Activated naive CD4-positive, alpha-beta T cell treated with anti-CD3 and anti-CD28 coated beads for 36 hours (primary cell): ENCODE measurements at places on chromosomes 2 and 18.

DNA sequence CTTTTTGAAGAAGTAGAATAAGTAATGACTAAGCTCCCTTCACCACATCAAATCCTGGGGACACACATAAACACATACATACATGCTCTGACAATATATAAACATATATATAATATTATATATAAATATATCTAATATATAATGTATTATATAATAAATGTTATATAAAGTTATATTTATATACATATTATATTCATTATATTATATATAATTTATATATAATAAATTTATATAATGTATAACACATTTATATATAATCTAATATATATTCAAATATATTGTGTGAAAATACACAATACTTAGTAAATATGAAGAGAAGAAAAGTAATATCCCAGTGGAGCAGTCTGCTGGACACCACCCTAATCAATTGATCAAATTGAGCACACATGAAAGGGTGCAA is 2177.9 kb upstream of the CELF4 start:
- no peak for DNase-seq

DNA sequence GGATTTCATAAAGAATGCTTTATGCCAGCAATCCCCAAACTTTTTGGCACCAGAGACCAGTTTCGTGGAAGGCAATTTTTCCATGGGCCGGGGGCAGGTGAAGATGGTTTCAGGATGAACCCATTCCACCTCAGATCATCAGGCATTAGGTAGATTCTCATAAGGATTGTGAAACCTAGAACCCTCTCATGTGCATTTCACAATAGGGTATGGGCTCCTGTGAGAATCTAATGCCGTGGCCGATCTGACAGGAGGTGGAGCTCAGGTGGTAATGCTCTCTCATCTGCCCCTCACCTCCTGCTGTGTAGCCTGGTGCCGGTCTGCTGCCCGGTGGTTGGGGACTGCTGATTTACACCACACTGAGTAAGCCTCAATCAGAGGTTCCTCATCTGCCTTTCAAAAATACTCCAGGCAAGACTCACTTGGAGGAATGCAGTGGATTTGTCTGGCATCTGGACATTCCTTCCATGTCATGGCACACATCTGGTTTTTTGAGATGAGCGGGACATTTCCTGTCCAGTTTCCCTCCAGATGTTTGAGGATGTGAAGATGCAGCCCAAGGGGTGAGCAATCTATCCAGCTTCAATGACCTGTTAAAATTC is 185.8 kb downstream of the VAPA start:
- no peak for DNase-seq

DNA sequence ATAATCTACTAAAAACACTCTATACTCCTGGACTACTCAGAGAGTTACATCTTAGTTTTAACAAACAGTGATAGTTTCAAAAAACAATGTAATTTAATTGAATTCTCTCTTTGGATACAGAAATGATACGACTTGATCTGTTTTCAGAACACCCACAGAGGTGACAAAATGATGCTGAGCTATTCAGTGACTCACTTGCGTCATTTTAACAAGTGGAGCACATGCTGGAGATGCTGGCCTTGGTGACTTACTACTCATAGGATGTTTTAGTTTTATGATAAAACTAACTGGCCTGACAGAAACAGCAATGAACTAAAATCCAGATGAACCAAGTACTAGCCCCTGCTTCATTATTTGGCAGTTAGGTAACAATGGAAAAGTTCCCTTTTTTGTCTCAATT is 101.3 kb upstream of the ITGB6 start:
- DNase-seq = peak; percentile 73

GRCh38 chr2:72034353-72035095 is 113.1 kb downstream of the CYP26B1 start:
- DNase-seq = no peak

GRCh38 chr2:171523088-171524017 is 1.1 kb downstream of the CYBRD1 start:
- DNase-seq = peak; percentile 19

DNA sequence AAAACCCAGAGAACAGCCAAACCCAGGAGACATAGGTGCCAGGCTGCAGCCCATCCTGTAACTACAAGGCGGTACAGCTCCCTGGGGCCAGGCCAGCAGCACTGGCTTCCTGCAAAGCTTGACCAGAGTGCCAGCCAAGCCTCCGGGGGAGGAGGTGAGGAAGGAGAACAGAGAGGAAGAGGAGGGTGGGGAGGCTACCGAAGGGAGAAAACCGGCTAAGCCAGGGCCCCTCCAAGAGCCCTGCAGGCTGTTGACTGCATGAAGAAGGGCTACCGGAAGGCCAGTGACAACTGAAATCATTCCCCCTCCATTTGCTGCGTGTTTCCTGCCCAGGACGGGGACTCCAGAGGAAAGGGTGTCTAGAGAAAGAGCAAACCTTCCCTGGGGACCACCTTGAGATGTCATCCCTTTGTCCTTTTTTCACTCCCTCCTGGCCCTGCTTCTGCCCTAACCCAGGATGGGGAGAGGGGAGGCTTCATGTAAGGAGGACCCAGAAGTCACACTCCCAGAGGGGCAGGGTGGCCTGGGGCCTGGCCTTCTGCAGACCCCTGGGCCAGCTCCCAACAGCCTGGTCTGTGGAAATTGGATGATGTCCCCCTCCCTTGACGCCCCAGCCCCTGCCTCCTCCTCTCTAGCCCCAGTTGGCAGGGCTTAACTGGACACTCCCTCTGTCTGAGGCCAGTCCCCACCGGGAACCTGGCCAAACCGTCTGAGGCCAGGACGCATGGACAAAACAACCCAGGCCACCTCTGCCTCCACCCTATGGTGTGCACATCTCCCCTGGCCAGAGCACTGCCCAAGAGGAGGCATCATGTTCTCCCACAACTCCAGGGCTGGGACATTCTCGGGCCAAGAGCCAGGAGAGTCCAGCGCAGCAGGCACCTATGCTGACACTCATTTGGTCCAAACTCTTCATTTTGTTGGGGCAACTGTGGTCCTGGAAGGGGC is 207.8 kb downstream of the CYP26B1 start:
- no peak for DNase-seq

- DNase-seq = no peak
Observed at GRCh38 chr18:75201282-75202270, 7.4 kb downstream of the PTGR3 start.

DNA sequence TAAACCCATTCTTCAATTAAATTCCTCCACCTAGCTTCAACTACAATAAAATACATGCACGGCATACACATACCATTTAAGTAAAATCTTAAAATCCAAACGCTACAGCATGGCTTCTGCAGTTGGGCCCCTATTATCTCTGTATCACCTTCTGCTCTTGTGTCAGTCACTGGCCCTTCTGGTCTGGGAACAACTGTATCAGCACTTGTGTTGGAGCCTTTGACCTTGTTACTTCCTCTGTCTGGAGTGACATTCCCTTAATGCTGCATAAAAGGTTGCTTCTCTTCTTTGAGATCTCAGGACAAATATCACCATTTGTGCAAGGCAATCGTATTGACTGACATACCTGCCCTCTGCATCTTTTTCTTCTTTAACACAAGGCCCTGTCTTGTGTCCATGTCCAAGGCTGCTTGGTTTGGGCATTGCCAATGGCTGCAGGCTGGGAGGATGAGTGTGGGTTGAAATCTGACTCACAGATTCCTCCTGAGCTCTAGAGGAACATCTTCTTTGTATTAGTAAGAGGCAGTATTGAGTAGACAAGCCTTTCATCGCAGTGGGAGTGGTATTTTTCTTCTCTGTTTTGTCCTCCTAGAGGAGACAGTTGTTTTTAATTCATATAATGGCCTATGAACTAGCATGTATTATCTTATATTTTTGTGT is 267.8 kb upstream of the TRIB2 start:
- peak; percentile 30 for DNase-seq

DNA sequence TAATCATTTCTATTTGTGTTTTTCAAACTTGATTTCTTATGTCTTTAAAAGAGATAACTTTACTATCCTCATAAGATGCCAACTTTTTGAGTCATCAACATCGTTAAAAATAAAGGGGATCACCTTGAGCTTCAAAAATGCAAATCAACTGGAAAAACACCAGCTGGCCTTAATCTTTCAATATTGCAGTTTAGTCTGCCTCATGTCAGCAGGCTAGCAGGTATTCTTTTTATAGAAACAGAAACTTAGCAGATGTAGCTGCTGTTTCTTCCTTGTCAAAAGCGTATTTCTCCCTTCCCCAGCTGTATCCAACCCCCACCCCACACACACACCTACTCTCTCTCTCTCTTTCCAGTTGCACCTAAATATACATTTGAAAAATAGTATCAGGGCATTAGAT is 154.1 kb upstream of the ZNF804A start:
- no peak for DNase-seq

DNA sequence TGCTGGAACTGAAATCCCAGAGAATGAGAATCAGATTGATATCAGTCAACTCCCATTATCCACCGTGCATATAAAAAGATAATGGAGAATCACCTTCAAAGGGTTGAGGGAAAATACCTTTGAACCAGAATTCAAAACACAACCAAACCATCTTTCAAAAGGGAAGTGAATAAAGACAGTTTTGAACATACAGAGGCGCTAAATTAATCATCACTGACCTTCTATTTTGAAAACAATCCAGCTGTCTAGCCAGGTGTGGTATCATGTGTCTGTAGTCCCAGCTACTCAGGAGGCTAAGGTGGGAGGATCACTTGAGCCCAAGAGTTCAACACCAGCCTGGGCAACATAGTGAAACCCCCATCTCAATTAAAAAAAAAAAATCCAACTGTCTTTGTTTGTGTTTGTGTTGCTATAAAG is 63.6 kb downstream of the TRABD2A start:
- DNase-seq = peak; percentile 35

- no peak for DNase-seq
Observed at GRCh38 chr18:77250926-77251729, 1.5 kb downstream of the GALR1 start.

DNA sequence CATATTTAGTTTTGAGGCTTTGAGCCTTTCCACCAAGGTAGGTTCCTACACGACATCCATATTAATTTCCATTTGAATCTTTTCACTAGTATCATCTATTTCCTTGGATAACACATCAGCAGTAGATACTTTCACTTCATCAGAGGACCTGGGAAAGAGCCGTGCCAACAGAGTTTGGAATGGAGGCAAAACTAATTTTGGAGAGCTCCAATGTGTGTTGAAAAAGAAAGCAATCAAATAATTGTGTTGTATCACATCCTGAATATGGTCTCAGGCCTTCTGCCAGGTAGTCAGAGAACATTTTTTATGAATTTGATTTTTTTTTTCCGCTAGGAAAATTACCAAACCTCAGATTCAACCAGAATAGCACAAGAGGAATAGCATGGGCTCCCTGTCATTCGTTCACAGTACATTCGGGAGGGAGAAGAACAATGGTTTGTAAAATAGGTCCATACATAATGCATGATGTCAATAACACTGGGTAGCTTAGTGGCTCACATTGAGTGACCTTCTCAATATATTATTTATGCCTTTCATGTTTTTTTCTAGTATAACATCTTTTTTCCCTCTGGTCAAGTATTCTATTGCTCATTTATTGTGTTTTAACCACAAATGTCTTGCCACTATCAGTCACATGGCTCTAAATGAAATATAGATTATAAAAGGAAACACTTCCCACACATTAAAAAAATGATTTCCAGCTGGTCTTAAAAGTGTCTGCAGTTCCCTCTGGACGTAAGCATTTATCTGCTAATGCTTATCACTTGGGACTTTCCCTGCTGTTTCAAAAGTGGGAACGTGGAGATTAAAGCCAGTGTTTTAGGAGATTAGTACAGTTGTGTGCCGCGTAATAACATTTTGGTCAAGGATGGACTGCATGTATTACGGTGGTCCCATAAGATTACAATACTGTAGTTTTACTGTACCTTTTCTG is 68.6 kb upstream of the RAPH1 start:
- no peak for DNase-seq

DNA sequence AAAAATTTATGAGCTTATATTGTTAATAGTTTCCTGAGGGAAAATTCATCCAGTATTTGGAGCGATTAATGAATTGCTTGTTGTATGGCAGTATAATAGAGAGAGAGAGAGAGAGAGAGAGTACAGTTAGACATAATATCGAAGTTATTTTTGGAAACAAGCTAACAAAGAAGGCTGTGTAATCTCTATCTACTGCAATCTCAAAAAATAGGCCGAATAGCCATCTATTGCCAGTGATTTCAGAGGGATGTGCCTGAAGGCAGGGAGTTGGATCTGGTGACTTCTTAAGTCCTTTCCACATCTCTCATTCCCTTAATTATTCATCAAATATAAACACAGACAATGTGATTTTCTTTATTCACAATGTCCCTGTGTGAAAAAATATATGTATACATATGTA is 433.1 kb upstream of the RAB12 start:
- DNase-seq = no peak

DNA sequence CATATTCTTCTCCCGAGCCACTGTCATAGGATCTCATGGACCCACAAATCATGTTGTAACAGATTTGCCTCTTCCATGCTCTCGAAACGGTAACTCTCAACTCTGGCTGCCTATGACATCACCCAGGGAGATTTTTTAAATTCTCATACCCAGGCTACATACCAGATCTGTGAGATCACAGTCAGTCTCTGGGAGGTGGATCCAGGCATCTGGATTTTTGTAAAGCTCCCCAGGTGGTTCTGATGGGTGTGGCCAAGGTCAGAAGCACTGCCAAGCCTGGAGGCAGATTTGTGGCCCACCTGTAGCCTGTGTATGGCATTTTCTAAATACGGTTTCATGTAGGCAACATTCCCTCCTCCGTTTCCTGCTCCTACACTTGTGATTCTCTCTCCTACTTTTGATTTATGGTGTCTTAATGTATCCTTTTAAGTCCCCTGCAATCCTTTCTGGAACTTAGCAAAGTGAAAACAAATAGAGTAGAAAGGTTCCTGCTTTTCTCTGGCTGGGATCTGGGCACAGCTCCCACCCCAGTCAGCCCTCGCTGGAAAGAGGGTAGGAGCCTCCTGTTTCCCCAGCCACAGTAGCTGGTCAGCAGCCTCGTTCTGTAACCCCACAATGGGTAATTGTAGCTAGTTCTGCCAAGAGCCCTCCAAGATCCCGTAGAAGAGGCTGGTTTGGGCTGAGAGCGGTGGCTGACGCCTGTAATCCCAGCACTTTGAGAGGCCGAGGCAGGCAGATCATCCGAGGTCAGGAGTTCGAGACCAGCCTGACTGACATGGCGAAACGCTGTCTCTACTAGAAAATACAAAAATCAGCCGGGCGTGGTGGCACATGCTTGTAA is 96.2 kb downstream of the KLHL29 start:
- no peak for DNase-seq

GRCh38 chr2:7077660-7078267 is 160.6 kb downstream of the RNF144A start:
- no peak for DNase-seq

GRCh38 chr2:96531366-96531765 is 5.2 kb upstream of the ARID5A start:
- DNase-seq = no peak

- DNase-seq = no peak
Observed at GRCh38 chr2:205775097-205775877, 93.0 kb downstream of the NRP2 start.

GRCh38 chr18:44786257-44786656 is 105.6 kb downstream of the SETBP1 start:
- no peak for DNase-seq

GRCh38 chr2:55530539-55531081 is 11.1 kb downstream of the CFAP36 start:
- DNase-seq = peak; percentile 30

DNA sequence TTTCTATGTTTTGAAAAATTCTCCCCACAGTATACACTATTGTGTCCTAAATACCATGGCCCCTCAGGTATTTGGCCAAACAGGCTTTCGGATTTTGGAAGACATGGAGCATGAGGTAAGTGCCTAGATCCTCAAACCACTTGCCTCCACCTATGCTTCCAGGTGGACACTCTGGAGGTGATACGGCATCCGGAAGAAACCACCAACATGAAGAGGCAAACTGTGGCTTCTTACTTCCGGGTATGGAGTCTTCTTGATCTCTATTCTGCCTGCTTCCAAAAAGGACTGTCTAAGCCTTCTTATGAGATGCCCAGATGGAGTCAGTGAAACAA is 252.0 kb upstream of the SP5 start:
- DNase-seq = no peak
